ENCODE measurements at places on chromosomes 6 and 20.

GRCh38 chr6:132465530-132466485 is 47.1 kb downstream of the STX7 start:
- DNase-seq: no peak

DNA sequence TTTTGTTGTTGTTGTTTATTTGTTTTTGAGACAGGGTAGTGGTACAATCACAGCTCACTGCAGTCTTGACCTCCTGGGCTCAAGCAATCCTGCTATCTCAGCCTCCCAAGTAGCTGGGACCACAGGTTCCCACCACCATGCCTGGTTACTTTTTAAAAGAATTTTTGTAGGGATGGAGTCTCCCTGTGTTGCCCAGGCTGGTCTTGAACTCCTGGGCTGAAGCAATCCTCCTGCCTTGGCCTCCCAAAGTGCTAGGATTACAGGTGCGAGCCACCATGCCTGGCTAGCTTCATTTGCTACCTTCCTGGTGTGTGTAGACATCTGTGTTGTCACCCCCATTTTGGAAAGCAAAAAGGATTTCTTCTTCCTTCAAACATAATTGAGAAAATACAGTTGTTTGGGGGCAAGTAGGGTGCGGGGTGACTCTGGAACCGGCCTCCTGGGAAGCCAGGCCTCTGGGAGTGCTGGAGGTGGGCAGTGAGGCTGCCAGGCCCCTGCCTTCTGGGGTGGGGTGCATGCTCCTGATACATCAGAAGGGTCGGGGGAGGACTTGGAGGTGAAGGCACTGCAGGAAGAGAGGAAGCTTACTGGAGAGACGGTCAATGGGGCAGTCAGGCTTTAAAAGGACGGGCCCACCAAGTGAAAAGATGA is 28.4 kb downstream of the SYNJ2 start:
- DNase-seq: peak; percentile 3

- no peak for DNase-seq
These were observed 11.1 kb downstream of the CDH4 start for GRCh38 chr20:61263084-61263695.

DNA sequence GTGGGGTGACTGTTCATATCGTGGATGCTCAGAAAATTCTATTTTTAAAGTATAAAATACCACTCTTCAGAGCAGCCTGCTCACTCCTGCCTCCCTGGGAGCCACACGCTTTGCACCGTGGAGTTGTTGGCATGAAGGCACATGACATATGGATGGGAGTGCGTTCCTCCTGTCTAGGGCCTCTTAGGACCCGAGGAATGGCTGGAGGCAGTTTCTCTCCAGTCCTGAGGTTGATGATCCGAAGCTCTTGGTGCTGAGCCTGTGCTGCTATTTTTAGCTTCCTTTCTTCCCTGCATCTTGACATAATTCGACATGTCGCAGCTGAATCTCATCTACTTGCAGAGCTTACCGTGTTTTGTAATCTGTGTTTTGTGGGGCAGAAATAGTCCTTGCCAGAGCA is 73.9 kb downstream of the PHACTR3 start:
- DNase-seq: no peak

DNA sequence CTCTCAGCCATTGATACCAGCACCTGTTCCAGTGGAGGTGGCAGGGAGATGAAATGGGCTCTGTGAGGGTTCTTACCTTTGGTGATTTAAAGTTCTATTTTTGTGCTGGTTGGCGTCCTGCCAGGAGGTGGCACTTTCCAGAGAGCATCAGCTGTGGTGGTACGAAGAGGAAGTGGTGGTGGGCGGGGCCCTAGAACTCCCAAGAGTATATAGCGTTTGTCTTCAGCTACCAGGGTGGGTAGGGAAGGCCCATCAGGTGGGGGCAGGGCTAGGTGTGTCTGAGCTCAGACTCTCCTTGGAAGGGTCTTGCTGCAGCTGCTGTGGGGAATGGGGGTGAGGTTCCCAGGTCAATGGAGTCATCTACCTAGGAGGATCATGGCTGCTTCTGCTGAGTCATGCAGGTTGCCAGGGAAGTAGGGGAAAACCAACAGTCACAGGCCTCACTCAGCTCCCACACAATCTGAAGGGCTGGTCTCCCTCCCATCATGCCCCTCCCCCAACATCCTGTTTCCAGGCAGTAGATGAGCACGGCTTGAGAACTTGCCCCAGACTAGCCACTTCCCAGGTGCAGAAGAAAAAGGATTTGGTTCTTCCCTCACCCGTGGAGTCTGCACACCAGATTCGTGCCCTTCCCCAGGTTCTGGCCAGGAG is 46.6 kb downstream of the MOXD1 start:
- no peak for DNase-seq

GRCh38 chr20:34585019-34585418 is 26.5 kb downstream of the MAP1LC3A start:
- DNase-seq: no peak

DNA sequence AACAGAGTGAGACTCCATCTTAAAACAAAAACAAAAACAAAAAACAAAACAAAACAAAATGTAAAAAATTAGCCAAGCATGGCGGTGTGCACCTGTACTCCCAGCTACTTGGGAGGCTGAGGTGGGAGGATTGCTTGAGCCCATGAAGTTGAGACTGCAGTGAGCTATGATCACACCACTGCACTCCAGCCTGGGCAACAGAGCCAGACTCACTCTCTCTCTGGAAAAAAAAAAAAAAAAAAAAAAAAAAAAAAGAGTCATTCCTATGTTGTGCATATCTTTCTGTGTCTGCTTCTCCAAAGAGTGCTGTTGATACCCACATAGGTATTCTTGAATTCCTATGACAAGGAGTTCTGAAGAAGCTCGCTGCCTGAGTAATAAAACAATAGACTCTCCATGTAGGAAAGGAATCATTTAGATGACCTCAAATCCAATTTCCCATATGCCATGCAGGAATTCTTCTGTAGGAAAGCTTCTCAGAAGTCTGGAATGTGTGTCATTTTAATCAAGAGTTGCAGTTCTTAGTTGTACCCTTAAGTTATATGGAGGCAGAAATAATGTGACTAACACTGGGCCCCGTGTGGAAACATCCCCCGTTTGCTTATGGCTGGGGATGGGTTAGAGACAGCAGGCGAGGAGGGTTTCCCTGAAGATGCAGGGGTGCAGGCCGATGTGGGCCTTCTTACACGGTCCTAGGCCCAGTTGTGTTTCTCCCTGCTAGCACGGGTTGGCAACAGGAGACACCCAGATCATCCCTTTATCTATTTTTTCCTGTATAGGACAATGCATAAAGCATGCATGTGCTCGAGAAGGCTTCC is 79.4 kb downstream of the ZDHHC14 start:
- no peak for DNase-seq

DNA sequence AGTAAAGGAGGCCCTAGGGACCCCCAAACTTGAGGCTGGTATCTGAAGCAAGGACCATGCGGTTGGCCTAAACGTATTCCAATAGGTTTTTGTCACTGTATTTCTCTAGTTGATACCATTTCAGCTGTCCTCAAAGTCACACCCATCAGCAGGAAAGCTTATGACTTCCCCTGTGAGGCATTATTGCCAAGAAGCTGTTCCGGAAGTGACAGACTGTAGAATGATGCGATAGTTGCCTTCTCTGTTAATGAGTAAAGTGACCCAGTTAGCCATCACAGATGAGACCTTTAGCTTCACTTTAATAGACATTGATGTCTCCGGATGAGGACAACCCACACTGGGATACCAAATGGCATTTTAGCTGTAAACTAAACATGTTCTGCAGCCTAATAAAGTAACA is 147.9 kb downstream of the RNGTT start:
- no peak for DNase-seq

- DNase-seq: no peak
These were observed 505.9 kb upstream of the BTBD3 start for GRCh38 chr20:11411765-11412164.

- no peak for DNase-seq
These were observed 16.1 kb upstream of the TMEM242 start for GRCh38 chr6:157339432-157339831.

DNA sequence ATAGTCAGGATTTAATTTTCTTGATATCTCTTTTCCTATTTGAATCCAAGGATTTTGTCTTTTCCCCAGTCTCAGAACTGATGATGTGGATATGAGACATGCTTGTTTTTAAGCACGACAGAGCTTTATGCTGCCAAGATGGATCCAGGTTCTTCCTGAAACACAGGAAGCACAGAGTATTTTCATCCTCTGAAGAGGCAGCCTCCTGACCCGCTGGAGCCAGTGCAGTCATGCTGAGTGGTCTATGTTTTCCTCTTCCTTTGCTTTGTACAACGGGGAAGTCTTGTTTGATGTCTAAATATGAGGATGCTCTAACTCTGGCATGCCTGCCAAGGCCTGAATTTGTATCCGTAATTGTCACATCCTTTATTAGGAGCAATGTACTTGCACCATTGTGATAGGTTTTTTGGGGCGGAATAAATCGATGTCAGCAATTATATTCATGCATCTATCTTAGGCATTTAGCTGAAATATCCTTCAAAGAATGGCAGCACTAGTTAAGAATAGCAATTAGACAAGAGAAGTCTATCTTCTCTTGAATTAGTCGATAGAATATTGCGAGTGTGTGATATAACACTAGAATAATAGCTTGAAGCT is 407.1 kb upstream of the JAG1 start:
- no peak for DNase-seq

GRCh38 chr6:158911746-158912480 is 88.1 kb downstream of the RSPH3 start:
- no peak for DNase-seq

DNA sequence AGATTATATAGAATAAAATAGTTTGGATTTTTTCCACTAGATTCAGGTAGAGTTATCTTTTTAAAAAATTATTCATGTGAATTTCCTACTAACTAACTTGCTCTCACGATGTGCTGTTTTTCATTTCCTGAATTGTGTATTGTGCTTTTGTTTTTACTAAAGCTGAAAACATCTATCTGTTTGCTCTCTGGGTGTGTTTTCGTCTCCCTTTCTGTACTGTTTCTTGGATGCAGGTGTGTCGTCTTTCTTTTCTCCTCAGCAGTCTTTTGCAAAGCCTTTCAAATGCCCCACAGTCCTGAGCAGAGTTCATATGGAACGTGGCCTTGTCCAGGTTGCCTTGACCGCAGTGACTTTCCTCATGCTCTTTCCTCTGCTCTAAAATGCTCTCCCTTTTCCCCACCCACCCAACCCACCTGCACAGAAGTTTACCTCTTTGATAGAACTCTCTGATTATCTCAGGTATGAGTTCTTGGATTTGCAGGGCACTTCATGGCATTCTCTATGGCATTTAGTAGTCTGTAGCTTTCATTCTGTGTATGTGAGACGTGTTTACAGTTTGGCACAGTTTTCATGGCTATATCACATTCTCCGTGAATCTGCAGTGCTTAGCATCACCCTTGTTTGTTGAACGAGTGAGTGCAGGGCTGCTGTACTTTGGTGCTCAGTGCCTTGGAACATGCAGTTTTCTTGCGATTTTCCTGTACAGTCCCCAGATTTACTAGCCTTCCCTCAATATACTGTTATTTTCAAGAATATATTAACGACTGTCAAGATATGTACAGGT is 77.1 kb downstream of the FARS2 start:
- no peak for DNase-seq

DNA sequence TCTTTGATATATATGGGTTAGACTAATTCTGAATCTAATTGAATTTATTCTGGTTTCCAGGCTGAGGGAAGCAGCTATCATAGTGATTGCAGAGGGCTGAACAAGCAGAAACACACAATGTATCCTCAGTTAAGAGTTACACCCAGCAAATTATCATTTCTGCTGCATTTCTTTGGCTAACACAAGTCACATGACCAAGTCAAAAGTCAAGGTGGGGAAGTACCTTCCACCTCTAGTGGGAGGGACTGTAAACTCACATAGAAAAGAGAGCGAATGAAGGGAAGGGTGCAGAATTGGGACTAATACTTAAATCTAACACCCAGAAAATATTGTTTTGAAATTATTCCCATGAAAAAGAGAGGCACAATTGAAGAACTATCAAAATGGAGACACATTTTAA is 719.7 kb upstream of the MMS22L start:
- DNase-seq: no peak

- no peak for DNase-seq
These were observed 48.1 kb upstream of the CDH22 start for GRCh38 chr20:46356195-46357029.

- DNase-seq: peak; percentile 84
These were observed 12.3 kb downstream of the TGM2 start for GRCh38 chr20:38152621-38153221.

GRCh38 chr6:156427345-156427744 is 349.8 kb upstream of the ARID1B start:
- DNase-seq: peak; percentile 43

- peak; percentile 66 for DNase-seq
These were observed 25.7 kb upstream of the TCFL5 start for GRCh38 chr20:62887152-62887859.

- DNase-seq: no peak
These were observed 337 bp downstream of the ESF1 start for GRCh38 chr20:13784271-13784892.

- DNase-seq: no peak
These were observed 125.4 kb downstream of the RNASET2 start for GRCh38 chr6:166830891-166831363.

GRCh38 chr6:142725024-142725770 is 219.8 kb downstream of the HIVEP2 start:
- DNase-seq: no peak

- DNase-seq: no peak
These were observed 760.6 kb upstream of the CHD6 start for GRCh38 chr20:42378826-42379225.

- DNase-seq: no peak
These were observed 18.8 kb downstream of the TMX4 start for GRCh38 chr20:8000796-8001195.

- peak; percentile 81 for DNase-seq
These were observed 1.2 kb downstream of the B3GAT2 start for GRCh38 chr6:70955441-70956190.

DNA sequence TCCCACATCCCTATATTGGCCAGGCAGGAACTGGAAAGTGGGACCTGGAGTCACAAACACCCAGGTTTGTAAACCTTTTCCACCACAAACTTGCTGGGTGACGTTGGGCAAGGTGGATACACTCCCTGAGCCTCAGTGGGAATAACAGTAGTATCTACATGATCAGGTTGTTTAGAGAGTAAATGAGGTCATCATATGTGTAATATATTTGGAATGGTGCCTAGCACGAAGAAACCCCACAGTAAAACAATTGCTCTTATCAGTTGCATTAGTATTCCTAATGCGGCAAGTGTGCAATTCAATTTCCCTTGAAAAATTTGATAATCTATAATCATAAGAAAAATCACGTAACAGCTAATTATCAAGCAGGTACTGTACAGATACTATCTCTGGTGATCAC is 51.9 kb downstream of the HIVEP2 start:
- no peak for DNase-seq

DNA sequence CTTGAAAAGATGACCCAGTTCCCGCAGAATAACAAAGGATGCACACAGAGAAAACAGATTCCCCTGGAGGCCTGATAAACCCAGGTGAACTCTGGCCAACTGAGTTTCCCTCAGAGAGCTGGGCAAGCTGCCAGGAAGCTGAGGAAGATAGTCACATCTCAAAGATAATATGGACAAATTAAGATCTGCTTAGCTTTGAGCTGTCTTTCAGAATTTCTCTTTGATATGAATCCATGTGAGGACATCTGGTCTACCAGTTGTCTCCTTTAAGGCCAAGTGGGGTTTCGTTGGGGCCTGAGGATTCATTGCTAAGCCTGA is 59.5 kb downstream of the ID4 start:
- DNase-seq: no peak

- no peak for DNase-seq
These were observed 70.5 kb downstream of the SNAP25 start for GRCh38 chr20:10288954-10289646.

- DNase-seq: no peak
These were observed 26.3 kb upstream of the RAB23 start for GRCh38 chr6:57248311-57248895.

GRCh38 chr6:85460154-85460920 is 10.5 kb downstream of the NT5E start:
- no peak for DNase-seq
